ENCODE measurements at places on chromosomes 16 and 17. TPM values are rescaled to one million over a fixed set of nuclear protein-coding genes. Genes with fewer than 3 reads are reported as not detected.
A peak's percentile ranks its signal among the peaks of the same experiment; 100 is the strongest.

Gene ZMYND15
- total RNA-seq = not detected

Gene ITGB3
- not detected for total RNA-seq

Gene HOXB13
- total RNA-seq = not detected

Gene SAP30BP
- 109 TPM for total RNA-seq

Gene CACNG1
- total RNA-seq = not detected

DNA sequence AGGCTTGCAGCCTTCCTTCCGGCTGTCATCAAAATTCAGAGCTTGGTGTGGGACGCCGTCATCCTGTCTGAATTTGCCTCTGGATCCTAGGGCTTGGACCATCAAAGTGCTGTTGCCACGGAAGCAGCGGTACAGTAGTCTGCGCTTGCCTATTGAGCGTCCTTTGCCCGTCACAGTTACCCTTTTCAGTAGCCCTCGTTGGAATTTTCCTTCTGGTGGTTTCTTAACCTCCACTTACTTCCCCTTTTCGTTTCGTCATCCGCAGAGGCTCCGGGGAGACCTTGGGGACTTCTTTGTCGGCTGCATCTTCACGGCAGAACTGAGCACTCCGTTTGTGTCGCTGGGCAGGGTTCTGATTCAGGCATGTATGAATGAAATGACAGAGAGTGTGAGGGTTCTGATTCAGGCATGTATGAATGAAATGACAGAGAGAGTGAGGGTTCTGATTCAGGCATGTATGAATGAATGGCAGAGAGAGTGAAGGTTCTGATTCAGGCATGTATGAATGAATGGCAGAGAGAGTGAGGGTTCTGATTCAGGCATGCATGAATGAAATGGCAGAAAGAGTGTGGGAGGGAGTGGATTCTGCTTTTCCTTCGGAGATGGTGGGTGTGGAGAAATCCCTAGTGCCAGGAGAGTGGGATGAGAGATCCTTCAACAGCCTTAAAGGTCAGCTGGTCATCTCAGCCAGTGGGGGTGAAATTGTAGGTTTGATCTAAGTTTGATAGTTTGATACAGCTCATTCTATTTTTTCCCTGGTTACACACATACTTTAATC, 8.0 kb downstream of the TLCD3A start:
- H3K36me3 ChIP-seq = peaks cover 74% of the 10 kb centered on the region
- H3K4me1 ChIP-seq = peaks cover 19% of the 10 kb centered on the region
- H3K27ac ChIP-seq = peak overlapping the region; percentile 79
- DNase-seq = peak; percentile 72
- H3K4me3 ChIP-seq = peak overlapping the region; percentile 45
- no peaks in the 10 kb centered on the region for H3K27me3 ChIP-seq

DNA sequence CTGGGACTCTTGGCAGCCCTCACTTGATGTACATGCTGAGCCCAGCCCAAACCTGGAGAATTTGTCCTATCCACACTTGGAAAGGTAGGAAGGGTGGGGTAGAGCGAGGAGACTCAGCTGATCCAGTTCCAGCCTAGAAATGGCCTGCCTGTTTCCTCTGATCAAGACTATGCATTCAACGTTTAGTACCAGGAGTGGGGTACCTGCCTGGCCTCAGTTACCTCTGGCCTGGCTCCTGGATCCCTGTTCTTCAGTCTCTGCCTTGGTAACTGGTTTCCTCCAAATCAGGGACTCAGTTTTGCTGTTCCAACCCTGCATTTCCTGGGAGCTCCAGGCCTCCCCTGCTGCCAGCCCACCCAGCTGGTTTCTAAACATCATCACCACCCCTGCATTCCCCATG, 233.5 kb downstream of the GSG1L start:
- H3K36me3 ChIP-seq = no peaks in the 10 kb centered on the region
- no peaks in the 10 kb centered on the region for H3K4me1 ChIP-seq
- H3K27me3 ChIP-seq = peaks cover 8% of the 10 kb centered on the region
- DNase-seq = no peak

DNA sequence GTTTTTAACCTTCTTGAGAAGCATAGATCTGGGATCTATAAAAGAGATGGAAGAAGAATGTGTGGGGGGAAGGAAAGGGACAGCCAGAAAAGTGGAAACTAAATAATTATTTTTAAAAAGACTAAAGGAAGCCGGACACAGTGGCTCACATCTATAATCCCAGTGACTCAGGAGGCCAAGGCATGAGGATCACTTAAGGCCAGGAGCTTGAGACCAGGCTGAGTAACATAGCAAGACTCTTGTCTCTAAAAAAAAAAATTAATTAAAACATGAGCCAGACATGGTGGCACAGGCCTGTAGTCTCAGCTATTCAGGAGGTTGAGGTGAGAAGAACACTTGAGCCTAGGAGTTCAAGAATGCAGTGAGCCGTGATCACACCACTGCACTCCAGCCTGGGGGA, 335.1 kb downstream of the GRIN2A start:
- no peak for DNase-seq
- H3K4me1 ChIP-seq = no peaks in the 10 kb centered on the region
- no peak overlapping the region for H3K4me3 ChIP-seq
- H3K36me3 ChIP-seq = no peaks in the 10 kb centered on the region

DNA sequence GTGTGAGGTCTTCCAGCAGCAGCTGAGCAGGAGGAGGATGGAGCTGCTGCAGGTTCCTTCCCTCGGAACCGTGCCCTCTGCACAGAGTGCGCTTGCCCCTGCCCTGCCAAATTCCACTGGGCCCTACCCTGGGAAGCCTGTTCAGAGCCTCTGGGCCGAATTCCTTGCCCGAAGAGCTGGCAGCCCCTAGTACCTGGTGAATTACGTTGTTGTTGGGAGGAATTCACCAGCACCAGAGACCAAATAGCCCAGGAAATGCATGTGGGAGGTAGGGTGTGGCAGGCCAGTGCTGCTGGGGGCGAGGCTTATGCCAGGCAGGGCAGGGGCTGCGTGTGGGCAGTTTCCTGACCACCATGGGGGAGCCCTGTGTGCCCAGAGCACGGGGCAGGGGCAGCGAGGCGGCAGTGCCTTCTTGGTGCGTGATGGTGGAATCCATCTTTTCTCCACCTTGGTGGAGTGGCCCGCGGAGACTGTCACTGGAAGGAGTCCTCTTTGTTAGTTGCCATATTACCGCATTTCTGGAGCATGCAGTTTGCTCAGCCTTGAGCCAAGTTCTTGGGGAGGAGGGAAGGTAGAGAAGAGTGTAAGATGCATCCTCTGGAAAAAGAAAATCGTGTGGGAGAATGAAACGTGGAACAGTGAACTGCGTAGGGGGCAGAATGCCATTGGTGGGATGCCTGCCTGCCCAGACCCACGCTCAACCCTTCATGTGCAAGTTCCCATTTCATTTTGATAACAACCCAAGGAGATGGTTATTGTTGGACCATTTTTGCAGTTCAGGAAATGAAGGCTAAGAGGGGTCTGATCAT, 2.3 kb downstream of the MRC2 start:
- no peak overlapping the region for H3K27ac ChIP-seq
- H3K4me3 ChIP-seq = no peak overlapping the region
- DNase-seq = no peak
- peaks cover 2% of the 10 kb centered on the region for H3K36me3 ChIP-seq

- H3K27me3 ChIP-seq = no peaks in the 10 kb centered on the region
- no peak overlapping the region for H3K4me3 ChIP-seq
- H3K27ac ChIP-seq = no peak overlapping the region
- peaks cover 3% of the 10 kb centered on the region for H3K4me1 ChIP-seq
- H3K36me3 ChIP-seq = peaks cover 20% of the 10 kb centered on the region
- no peak for DNase-seq
Measured at GRCh38 chr17:82921426-82921825, 81.6 kb upstream of the ZNF750 start.

DNA sequence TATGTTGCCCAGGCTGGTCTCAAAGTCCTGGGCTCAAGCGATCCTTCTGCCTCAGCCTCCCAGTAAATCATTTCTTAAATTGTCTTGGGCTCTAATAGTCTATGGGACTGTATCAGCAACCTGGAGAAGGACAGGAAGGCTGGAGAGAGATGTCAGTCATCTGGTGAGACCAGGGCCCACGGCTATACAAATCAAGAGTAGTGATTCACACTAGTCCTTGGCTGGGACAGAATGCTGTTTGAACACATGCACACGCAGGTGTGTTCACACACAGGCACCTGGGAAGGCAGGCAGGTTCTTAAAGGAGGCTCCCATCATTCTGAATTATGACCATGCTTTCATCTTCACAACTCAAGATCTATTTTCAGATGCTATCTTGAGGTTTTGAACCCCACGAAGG, 14.1 kb downstream of the NQO1 start:
- H3K27ac ChIP-seq = no peak overlapping the region
- DNase-seq = no peak
- H3K4me3 ChIP-seq = no peak overlapping the region
- H3K4me1 ChIP-seq = peaks cover 9% of the 10 kb centered on the region

DNA sequence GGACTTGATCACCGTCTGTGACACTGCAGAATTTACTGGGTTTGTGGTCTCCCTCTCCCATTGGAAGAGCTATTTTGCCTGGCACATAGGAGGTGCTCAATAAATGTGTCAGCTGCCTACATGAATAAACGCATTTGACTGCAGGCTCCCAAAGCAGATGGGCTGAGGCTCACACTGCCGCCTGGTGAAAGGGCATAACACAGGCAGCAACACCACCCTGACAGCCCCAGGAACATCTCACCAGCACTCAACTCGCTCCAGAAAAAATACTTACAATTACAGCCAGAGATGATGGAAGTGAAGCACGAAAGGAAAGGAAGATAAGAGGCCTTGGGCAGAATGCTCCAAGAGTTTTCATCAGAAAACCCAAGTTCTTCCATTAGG, 73.9 kb downstream of the RPH3AL start:
- H3K27ac ChIP-seq = no peak overlapping the region
- no peak for DNase-seq
- H3K4me1 ChIP-seq = no peaks in the 10 kb centered on the region
- H3K36me3 ChIP-seq = no peaks in the 10 kb centered on the region
- H3K4me3 ChIP-seq = no peak overlapping the region
- H3K27me3 ChIP-seq = no peaks in the 10 kb centered on the region

- H3K4me1 ChIP-seq = peaks cover 11% of the 10 kb centered on the region
- H3K36me3 ChIP-seq = peaks cover 4% of the 10 kb centered on the region
- H3K27ac ChIP-seq = no peak overlapping the region
- no peak for DNase-seq
Measured at GRCh38 chr16:972316-973002, 1.7 kb upstream of the LMF1 start.

- no peaks in the 10 kb centered on the region for H3K27me3 ChIP-seq
- no peak for DNase-seq
- H3K36me3 ChIP-seq = peaks cover 28% of the 10 kb centered on the region
- no peak overlapping the region for H3K27ac ChIP-seq
- H3K4me3 ChIP-seq = no peak overlapping the region
- H3K4me1 ChIP-seq = peaks cover 16% of the 10 kb centered on the region
Measured at GRCh38 chr16:57240851-57241250, 4.2 kb upstream of the ARL2BP start.

DNA sequence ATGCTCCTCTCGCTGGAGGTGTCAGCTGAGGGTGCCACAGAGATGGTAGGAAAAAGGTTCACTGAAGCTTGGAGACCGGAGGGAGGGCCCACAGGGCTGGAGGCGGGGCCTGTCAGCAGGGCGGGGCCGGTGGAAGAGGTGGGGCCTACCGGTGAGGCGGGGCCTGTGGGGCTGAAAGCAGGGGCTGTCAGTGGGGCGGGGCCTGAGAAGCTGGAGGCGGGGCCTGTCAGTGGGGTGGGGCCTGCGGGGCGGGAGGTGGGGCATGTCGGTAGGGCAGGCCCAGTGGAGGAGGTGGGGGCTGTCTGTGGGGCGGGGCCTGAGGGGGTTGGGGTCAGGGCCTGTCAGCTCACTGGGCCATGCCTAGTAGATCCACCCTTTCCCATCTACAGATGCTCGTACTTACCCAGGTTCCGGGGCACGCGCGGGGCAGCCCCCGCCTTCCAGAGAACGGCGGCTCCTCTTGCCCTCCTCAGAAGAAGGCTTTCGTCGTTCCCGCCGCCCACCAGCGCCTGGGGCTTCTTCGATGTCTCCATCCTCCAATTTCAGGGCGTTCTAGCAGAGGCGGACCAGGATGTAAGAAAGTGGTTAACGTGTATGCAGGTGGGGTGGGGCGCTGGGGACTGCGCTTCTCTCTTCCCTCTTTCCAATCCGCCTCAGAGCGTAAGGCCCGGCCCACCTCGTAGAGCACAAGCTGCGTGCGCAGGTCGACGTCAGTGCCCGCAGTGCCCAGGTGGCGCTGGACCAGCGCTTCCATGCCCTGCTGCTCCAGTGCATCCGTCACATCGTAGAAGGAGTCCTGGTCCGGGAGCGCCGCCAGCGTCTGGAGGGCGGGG, 9.8 kb downstream of the TMEM208 start:
- peak; percentile 95 for DNase-seq
- H3K36me3 ChIP-seq = peaks cover 58% of the 10 kb centered on the region
- H3K27ac ChIP-seq = peak overlapping the region; percentile 90
- no peaks in the 10 kb centered on the region for H3K27me3 ChIP-seq
- H3K4me3 ChIP-seq = peak overlapping the region; percentile 58
- peaks cover 13% of the 10 kb centered on the region for H3K4me1 ChIP-seq

DNA sequence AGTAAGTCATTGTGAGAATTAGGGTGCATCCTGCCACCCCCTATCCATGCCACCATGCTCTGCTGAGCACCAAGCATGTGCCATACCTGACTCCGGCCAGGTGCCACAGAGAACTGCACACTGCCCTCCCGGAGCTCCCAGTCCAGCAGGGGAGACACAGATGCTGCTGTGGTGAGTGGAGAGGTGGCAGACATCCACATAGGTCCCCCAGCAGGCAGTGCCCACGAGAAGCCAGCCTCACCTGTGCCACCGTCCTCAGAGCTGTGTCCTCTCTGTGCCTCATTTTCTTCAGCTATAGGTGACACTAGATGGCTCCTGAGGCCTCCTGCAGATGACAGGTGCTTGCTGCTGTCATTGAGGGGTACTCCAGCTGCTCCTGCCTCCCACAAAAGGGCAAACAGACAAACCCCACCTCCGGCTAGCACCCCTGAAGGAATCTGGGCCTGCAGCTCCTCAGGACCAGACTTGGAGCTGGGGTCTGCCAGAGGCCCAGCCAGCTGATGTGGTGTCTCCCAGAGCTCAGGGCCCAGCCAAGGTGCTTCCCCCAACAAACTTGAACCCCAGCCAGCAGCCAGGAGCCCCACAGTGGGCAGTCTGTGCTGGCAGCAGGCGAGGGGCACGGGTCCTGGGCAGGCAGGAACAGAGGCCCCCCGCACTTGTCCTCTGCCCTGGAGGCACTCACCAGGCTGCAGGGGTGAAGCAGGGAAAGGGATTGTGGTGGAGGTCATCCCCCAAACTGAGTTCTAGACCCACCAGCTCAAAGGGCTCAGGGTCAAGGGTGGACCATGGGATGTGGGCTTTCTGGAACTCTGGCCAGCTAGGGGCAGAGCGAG, 17.1 kb downstream of the FOXJ1 start:
- DNase-seq = no peak
- H3K27ac ChIP-seq = no peak overlapping the region
- H3K36me3 ChIP-seq = no peaks in the 10 kb centered on the region
- no peaks in the 10 kb centered on the region for H3K27me3 ChIP-seq

- peaks cover 68% of the 10 kb centered on the region for H3K4me1 ChIP-seq
- no peak overlapping the region for H3K4me3 ChIP-seq
- peaks cover 35% of the 10 kb centered on the region for H3K36me3 ChIP-seq
- peak overlapping the region; percentile 73 for H3K27ac ChIP-seq
Measured at GRCh38 chr16:87954826-87955225, 3.6 kb downstream of the BANP start.
